ENCODE measurements at places on chromosomes 4 and X.

DNA sequence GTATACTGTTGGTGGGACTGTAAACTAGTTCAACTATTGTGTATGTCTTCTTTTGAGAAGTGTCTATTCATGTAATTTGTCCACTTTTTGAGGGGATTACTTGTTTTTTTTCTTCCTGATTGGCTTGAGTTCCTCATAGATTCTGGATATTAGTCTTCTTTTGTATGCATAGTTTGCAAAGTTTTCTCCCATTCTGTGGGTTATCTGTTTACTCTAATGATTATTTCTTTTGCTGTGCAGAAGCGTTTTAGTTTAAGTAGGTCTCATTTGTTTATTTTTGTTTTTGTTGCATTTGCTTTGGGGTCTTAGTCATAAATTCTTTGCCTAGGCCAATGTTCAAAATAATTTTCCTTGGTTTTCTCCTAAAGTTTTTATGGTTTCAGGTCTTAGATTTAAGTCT is 26.6 kb upstream of the ANTXR2 start:
- DNase-seq: no peak

DNA sequence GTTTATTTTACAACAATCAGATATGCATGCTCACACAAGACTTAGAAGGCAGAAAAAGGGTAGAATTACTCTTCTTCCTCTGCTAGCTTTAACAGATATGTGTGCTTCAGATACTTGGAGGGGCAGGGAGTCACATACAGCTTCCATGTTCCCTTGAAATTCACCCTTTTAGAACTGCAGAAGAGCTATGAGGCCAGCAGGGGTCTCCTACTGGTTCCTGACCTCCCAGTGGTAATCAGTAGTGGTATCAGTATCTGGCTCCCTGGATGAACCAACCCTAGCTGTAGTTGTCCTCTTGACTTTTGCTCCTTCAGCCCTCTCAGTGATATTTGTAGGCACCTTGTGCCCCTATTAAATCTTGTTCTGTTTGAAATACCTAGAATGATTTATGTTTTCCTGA is 81.5 kb downstream of the RCHY1 start:
- DNase-seq: no peak

DNA sequence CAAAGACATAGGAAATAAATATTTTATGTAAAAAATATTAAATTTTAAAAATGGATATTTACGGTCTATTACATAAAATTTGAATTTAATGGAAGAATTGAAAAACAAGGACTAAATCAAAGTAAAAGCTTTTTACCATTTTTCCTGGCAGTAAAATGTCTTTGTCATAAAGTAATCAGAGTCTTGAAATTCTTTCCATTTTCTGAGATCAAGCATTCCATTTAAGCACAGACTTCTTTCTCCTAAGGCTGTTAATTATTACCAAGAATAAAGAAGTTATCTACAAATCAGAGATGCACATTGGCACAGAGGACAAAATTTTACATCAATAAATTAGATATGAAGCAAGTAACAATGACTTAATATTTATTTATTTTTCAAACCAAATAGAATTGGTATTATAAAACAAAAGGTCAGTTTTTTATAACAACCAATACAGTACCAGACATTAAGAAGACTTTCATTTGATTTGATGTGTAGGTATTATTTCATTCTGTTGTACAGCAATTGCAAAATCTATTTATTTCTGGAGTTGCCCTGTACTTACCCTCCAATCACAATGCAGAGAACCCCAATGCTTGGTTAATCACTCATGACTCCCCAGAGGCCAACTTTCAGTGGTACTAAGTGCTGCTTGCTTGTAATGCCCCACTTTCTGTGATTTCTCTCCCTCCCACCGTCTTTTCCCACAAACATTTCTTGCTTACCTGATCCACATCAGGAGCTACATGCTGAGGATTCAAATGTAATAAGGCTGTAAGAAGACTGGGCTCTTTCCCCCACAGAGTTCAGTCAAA is 254.6 kb downstream of the GASK1B start:
- DNase-seq: no peak

- DNase-seq: no peak
Measured at GRCh38 chr4:95198961-95199360, 349.8 kb downstream of the UNC5C start.

DNA sequence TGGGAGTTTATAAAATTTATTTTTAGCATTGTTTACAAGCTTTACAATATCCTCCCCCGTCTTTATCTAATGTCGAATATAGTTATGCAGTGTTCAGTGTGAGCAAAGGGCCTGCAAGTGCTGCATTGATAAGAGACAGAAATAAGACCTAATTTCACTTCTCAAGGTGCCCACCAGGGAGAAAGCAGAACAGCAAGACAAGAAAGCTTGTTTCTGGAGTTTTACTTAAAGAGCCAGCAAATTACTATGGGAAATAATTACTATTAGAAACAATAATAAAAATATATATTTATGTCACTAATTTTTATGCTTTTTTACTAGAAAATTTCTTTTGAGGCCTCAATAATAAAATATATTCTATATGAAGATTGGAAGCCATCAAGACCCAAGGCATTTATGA is 2677.7 kb downstream of the ARAP2 start:
- DNase-seq: no peak

- no peak for DNase-seq
Measured at GRCh38 chr4:167380964-167381363, 146.7 kb upstream of the SPOCK3 start.

GRCh38 chr4:42778349-42778748 is 114.2 kb upstream of the GRXCR1 start:
- no peak for DNase-seq

DNA sequence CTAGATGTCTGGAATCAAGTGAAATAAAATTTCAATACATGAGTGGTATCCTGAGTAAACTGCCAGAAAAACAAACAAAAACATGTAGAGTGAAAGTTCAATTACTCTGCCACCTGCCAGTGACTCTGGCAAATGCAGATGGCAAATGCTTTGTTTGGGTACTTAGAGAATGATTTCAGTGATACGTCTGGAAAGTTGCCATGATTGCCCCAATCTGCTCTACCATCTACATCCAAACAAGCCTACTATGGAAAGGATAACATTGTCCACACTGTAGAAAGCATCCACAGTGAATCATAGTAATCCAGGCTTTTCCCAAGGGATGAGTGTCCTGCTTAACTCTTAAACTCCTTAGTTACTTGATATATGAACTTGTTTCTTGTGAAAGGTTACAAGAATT is 3.4 kb downstream of the SPATA4 start:
- peak; percentile 74 for DNase-seq

All from fibroblast of skin of right quadriceps (primary cell).